ENCODE measurements at places on chromosomes 3 and 15.

- no peak for DNase-seq
These were observed 12.4 kb upstream of the ZMAT3 start for GRCh38 chr3:179083977-179084376.

DNA sequence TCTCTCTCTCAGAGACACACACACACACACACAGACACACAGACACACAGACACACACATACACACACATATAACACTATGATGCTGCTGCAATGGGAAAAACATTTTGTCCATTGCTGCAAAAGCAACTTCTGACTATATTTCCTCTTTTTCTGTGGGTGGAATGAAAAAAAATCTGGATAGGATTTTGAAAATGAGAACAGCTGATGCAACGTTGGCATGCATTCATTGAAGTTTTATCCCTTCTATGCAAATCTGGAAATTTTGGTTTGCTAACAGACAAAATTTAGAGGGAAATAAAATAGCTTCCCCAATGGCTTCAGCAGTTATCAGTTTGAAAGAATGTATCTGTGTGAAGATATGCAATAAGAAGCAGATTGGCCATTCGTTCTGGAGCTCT lies 763.4 kb upstream of the GRM7 start:
- no peak for DNase-seq

DNA sequence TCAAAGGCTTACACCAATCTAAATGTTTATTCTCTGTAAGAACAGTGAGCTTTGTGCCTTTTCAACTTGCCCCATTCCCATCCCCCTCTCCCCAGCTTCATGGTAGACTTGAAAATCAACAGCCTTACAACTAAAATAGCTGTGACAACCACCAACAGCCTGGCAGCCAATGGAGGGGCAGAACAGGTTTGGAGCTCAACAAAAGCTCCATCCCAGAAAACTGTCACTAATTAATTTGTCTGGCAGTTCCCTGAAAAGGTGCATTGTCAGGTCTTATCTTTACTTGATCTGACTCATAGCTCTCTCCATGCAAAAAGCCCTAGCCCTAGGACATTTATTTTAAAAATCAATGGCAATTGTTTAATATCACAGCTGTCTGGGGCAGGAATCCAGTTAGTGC lies 22.6 kb downstream of the MTHFS start:
- DNase-seq, result no peak

DNA sequence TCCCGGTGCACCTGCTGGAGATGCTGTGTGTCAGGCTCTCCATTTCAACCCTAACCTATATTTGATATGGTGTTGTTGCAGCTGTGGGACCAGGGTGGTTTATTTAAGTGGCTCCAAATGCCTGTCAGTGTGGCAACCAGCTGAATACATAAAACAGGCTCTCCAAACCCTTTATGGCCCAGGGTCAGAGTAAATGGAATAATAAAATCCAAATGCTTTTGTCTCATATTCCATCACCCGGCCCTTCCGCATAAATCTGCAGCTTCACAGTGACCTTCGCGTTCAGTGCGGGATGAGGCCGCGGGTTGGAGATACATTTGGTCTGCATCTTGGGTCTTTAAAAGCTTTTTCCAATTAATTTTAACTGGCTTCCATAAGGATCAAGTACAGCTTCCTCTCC lies 382.1 kb upstream of the NR2F2 start:
- no peak for DNase-seq

DNA sequence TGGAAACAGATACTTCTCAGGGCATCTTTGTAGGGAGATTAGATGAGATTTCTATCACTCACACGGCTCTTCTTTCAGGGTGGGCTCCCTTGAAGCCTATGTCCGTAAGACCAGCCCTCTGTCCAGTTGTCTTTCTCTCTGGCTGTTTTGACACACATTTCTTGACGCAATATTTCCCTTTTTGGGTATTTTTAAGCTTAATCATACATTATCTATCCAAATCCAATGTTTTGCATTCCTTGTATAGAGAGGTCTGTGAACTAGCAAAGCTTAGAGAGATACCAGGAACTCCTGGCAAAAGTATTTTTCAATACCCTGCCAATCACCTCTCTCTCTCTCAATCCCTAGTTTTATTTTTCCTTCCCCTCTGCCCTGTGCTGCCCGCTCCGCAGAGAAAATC lies 79.3 kb downstream of the EOMES start:
- DNase-seq, result no peak

- no peak for DNase-seq
These were observed 16.9 kb downstream of the TTBK2 start for GRCh38 chr15:42903388-42904324.

GRCh38 chr3:183591881-183592521 lies 36.5 kb upstream of the KLHL6 start:
- DNase-seq, result no peak

GRCh38 chr3:182971637-182972036 lies 8.7 kb downstream of the DCUN1D1 start:
- no peak for DNase-seq

DNA sequence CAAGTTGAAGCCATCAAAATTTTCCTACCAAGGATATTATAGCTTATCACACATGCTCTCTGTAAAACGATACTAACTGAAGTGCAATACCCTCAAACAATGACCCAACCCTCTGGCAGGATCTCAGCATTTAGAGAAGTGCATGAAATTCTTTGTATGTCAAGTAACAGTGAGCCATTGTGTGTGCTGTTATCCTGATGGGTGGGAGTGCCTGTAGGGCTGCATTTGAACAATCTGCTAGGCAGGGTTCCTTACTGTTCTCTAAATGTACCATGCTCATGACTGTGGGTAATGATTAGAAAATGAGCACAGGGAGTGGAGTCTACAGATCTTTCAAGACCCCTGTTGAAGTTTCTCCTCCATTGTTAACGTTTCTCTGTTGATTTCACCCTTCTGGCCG lies 398.1 kb downstream of the NSUN3 start:
- no peak for DNase-seq

- no peak for DNase-seq
These were observed 39.3 kb downstream of the CCR3 start for GRCh38 chr3:46281551-46281950.

GRCh38 chr3:16824081-16824696 lies 60.6 kb upstream of the PLCL2 start:
- no peak for DNase-seq

DNA sequence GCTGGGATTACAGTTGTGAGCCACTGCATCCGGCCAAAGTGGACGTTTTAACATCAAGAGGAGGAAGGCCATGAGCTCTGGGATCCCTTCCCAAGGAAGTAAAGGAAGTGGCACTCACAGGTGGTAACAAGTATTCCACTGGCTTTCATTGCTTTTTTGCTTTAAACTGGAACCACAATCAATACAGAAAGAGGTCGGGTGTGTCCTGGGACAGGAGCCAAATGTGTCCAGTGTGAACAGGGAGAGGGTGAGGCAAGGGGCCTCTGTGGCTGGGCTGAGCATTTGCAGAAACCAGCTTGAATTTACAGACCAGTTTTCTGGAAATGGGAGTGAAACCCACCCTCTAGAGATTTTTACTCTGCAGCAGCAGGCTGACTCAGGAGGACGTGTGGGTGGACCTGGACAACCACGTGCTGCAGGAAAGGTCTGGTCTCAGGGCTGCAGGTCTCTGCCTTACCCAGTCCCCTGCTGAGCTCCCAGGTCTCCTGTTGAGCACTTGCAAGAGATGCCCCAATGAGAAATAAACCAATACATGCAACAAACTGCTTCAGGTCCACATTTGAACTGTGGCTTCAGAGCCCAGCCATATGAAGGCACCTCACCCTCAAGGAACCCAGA lies 42.8 kb upstream of the TMEM115 start:
- DNase-seq, result no peak

DNA sequence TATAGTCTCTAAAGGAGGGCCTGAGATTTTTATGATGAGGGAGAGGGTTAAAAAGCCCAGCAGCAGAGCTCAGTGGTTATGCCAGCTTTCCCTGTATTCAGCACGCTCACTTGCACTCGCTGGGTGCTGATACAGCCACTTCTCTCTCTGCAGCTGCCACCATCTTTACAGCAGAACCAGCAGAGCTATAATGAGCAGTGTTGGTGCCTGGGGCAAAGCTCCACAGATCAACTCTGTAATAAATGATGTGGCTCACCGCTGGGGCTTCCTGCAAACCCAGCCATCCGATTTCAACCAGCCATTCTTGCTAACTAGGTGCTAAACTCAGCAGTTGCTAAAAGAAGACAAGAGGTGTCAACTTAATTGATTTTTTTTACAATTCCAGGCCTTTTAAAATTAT lies 48.0 kb downstream of the ARNT2 start:
- DNase-seq, result no peak

Data from activated naive CD8-positive, alpha-beta T cell treated with anti-CD3 and anti-CD28 coated beads, Interleukin-2, amount 50 U/mL, for 24 hours (primary cell).